ENCODE measurements at places on chromosomes 7 and 10.

GRCh38 chr10:116792817-116793216 lies 50.5 kb upstream of the HSPA12A start:
- DNase-seq = no peak

DNA sequence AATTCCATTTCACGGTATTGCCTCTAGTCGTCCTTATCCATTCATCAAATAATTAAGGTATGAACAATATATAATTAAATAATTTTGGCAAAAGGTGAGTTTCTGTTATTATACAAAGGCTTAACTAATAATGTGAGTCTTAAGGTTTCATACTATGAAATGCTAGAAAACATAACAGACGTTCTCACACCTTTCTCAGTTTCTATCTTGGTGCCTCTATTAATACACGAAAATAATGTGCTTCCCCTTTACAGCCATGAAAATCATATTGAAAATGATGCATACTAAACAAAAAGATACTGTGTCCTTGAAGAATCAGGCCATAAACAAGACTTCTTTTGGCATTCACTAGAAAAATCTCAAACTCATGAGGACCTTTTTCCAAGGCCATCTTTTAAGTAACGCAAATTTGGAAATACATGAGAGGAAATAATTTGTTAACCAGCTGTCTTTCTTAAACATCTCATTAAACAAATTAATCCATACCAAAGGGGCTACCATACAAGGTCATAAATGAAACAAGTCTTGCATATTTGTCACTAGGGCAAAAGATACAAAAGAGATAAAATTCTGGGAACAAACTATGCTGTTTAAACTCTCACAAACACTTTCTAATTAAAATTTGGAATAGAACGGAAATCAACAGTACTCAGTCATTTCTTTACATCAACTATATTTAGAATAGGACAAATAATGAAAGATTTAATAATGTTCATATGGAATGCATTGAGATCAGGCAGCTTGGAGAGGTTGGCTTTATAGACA lies 53.9 kb upstream of the CAV2 start:
- DNase-seq = no peak

DNA sequence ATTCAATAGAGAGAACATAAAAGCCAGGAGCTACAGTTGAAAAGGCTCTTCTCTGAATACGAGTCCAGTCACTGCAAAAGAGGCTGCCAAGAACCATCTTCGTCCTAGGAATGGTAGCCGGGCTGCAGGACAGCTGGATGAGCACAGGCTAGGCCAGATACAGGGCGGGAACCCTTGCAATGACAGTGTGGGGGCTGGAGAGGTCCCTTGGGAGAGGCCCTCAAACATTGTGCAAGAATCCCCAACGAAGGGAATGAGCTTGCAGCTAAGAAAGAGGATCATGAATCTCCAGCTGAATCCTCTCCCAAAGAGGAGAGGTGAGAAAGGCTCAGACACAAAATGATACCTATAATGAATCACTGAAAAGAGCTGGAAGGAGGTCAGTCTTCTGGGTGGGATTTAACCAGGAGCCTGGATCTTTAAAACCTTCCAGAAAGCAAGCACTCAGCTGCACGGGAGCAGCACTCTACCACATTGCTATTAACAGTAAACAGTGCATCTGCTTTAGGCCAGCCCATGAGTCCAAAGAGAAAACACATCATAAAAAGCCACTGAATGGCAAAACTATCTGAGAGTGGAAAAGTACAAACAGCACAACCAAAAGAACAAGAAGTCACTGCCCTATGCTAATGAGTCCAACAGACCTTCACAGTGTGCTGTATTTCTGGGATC lies 287.9 kb downstream of the TNS3 start:
- DNase-seq = peak; percentile 82

DNA sequence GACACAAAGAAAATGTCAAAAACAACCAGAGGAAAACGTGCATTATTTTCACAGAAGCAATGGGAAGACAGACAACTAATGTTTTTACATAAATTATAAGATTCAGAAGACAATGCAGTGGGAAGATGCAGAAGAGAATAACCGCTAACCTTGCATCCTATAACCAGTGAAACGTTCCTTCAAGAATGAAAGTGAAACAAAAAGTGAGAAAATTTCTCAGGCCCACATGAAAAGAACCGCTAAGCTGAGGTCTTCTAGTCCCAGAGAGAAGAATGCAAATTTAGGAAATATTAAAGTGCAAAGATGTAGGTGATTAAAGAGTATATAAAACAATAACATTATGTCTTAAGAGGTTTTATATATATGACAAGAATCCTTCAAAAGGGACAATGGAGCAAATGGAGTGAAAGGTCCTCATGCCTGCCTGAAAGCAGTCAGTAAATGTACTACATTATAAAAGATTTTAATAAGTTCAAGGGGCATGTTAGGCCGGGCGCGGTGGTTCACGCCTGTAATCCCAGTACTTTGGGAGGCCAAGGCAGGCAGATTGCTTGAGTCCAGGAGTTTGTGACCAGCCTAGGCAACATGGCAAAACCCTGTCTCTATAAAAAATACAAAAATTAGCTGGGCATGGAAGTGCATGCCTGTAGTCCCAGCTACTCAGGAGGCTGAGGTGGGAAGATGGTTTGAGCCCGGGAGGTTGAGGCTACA lies 43.1 kb upstream of the DDC start:
- DNase-seq = no peak

DNA sequence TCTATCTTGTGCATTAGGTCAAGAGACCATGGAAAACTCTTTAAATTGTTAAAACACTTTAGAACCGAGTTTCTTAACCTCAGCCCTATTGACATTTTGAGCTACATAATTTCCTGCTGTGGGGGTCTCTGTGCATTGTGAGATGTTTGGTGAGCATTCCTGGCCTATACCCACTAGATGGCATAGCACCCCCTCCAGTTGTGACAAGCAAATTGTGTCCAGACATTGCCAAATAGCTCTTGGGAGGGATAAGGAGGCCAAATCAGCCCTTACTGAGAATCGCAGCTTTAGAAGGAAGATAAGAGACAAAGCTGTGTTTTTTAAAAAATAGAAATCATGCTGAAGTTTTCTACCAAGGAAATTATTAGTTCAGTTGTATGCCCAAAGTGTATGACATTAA lies 1158.5 kb upstream of the C7orf33 start:
- peak; percentile 32 for DNase-seq

GRCh38 chr7:128791121-128791971 lies at the start of gene CCDC136:
Gene CCDC136 (plus strand): TSS chr7:128791968. CDS start chr7:128792412, 444 bp downstream.
- DNase-seq = peak; percentile 30

GRCh38 chr7:157991761-157992160 lies 595.9 kb downstream of the PTPRN2 start:
- DNase-seq = no peak

GRCh38 chr7:11786186-11786585 lies 45.8 kb downstream of the THSD7A start:
- no peak for DNase-seq

Data from fibroblast of mammary gland (primary cell).